Right atrium auricular region (tissue), 2 donors: ENCODE measurements at places on chromosomes 5 and 9.

DNA sequence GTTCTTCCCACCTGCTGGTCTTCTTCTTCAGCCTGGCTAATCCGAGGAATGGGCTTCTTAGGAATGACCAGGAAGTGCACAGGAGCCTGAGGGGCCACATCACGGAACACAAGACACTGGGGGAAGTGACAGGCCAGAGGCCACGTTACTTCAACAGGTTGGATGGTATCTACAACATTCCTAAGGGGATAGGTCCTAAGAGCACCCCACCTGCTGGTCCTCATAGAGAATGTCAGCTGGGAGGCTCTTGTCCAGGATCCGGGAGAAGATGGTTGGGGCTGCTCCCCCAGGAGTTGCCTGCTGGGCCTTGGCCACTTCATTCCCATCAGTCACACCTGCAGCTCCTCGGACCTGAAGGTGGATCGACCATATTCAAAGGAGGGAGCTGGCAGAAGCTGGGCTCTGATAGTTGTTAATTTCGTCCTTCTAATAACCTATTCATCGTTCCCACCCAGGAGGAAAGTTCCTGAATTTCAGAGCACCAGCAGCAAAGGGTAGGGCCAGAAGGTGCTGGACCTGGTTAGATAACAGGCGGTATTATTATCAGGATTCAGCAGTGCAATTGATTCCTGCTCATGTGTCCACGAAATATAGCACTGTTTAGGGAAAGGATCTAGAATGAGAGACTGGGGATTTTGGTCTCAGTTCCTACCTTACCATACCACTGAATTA is 1.3 kb downstream of the HINT2 start:
- DNase-seq: no peak

GRCh38 chr9:32423371-32423770 is 38.9 kb downstream of the ACO1 start:
- DNase-seq: no peak

GRCh38 chr5:31913808-31914207 is 260.3 kb downstream of the GOLPH3 start:
- no peak for DNase-seq

DNA sequence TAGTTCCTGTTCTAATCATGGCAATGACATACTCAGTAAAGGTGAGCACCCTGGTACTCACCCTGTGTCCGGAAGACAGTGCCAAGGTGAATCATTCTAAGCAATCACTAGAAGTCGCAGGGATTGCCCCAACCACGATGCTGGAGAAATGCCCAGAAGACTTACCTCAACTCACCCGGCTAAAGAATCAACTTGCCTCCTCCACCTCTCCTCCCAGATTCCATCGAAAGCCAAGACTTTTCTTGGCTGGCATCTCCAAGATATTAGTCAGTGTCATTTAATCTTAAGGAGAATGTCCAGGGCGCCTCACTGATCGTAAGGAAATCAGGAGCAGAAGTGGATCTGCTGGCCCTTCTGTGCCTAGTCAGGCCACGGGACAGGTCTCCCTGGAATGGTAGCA is 204.9 kb downstream of the ERCC6L2 start:
- DNase-seq: no peak

DNA sequence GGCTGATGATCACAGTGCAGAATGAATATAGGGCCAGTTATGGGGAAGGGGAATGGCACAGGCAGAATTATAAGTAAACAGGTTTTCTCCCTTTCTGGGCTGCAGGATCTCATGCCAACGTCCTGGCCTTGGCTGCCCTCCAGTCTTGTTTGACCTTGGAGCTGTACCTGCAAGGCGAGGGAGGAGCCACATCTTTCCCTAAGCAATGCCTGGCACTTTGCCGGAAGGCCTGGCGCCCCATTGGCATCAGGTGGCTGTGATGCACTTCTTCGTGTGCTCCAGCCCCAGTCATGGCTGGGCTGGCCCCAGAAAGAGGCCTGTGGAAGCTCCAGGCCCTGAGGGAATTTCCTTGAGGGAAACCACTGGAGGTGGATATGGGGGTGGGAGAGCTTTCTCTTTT is 16.7 kb upstream of the IQGAP2 start:
- DNase-seq: no peak

- DNase-seq: no peak
Measured at GRCh38 chr5:148748702-148749392, 77.6 kb upstream of the ADRB2 start.

DNA sequence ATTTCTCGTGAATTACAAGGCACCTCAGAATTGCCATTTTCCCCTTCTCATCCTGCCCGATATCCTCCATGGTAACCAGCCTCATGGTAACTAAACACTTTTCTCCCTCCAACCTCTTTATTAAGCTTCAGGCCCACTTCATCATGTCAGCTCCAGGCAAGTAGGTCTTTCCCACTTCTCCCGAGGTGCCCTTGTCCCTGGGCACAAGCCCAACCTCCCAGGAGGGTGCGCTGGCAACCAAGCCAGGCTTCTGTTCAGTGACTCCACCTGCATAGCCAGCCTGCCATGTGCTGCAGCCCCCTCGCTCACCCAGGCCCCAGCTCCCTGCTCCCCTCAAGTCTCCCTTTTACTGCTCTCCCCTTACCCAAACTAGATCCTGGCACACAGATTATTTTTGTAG is 47.4 kb upstream of the AFAP1L1 start:
- no peak for DNase-seq

GRCh38 chr9:13481274-13481673 is 201.8 kb upstream of the MPDZ start:
- no peak for DNase-seq

- DNase-seq: no peak
Measured at GRCh38 chr5:35852084-35852734, 4.5 kb upstream of the IL7R start.

DNA sequence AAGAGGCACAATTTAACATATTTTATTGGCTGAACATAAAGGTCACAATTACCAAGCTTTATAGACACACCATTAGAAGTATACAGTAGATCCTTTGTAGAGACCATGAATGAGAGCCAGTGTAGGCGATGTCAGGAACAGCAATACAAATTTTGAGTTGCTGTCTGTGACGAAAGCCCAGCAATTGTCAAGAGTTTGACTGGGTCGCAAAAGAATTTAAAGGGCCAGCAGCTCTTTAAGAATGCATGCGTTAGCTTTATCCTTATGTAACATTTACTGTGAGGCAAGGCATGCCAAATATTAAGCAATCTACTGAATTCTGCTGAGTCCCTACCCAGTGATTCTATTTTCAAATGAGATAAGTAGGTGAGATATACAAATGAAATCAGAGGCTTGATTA is 236.9 kb downstream of the ARRDC3 start:
- no peak for DNase-seq

DNA sequence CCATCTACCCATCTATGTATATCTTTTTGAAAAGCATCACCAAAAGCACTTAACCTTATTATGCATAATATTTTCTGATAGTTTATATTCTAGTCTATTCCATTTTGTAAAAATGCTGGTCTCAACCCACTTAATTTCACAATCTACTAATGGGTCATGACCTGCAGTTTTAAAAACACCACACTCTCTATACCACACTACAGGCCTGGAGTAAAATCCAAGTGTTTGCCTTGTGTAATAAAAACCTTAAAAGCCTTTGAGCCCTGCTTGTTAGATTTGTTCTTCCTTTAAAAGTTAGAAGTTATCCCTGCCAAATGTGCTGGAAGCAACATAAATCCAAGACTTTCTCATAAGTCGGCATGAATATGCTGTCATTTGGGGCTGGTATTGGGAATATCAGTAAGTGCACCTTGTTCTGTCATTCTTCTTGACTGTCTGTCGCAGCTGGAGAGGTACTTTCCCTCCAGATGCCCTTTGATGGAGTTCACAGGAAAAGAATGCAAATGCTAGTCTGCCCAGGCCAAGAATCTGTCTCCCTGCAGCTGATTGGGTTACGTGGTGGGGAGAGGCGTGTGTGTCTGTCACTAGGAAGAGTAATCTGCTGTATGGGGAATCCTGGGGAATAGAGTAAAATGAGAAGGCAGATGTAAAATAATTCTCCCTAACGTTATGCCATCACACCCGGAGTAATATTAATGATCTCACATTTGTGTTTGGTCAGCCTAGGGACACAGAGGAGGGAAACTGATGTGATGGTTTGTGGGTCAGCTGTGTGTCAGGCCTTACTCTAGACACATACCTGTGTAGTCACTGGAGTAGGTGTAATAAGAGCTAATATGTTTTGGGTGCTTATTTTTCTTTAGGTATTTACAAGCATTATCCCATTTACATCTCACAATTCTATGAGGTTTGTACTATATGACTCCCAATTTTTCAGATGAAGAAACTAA is 79.4 kb downstream of the ZNF366 start:
- DNase-seq: no peak

DNA sequence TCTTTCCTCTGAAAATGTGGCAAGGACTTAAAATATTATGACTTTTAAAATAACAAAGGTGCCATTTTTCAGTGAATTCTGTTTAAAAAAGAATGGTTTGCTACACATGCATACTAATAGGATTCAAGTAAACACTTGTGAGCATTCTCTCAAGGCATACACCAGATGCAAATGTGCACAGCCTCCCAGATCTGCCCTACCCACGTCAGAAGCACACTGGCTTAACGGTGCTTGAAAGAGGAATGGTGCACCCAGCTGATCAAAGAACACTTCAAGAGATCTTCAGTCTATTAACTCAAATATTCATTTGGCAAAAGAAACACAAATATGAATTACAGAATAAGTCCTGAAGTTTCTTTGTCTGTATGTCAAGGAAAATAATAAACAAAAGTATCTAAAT is 15.8 kb downstream of the GABRB2 start:
- DNase-seq: no peak

DNA sequence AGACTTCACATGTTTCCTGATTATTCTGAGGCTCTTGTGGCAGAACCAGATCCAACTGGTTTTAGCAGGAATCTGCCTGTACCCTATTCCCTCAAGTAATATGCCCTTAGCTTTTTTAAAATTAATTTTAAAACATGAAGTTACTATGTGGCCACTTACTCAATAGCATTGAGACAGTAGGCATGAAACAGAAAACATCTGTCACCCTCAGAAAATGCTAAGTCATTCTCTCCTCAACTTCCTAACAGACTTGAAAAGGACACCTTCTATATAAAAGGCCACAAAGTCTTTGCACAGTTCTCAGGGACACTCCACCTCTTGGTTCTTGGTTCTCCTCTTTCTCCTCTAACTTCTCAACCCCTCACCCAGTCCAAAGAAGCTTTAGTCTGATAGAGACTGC is 277.8 kb downstream of the RAB3C start:
- no peak for DNase-seq
